ENCODE measurements at places on chromosomes 4 and X.

- no peak for DNase-seq
These were observed 192.5 kb upstream of the ADAMTS3 start for GRCh38 chr4:72761368-72762038.

GRCh38 chr4:37697566-37697965 lies 11.4 kb upstream of the RELL1 start:
- no peak for DNase-seq

DNA sequence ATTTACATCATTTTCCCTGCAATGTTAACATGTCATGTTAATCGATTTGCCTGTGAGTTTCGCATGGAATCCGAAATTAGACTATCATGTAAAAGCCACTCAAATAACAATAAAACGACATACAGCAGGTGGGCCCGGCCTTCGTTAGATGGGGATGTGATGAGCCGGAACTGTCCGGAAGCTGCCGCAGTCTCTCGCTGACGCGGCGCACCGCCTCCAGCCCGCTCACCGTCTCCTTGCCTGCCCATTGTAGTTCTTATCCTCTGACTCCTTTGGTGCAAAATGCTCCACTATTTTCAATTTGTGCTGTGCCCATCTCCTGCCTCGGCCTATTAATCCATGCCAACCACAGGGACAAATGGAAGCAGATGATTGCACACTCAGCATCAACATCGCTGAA lies 877.5 kb upstream of the TENM3 start:
- no peak for DNase-seq

DNA sequence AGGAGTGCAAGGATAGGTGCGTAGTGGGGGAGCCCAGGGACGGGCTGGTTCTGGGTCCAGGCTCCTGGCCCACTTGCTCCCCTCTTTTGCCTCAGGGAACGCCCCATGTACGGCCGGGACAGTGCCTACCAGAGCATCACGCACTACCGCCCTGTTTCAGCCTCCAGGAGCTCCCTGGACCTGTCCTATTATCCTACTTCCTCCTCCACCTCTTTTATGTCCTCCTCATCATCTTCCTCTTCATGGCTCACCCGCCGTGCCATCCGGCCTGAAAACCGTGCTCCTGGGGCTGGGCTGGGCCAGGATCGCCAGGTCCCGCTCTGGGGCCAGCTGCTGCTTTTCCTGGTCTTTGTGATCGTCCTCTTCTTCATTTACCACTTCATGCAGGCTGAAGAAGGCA lies 1.7 kb downstream of the EMD start:
- DNase-seq = no peak
